ENCODE measurements at places on chromosomes 2 and 18. TPM values are rescaled to one million over a fixed set of nuclear protein-coding genes. Genes with fewer than 3 reads are reported as not detected.

The MGAT4A gene
- total RNA-seq = 12.2 TPM

The DSEL gene
- 2.7 TPM for total RNA-seq

The SGPP2 gene
- not detected for total RNA-seq

The ACADL gene
- not detected for total RNA-seq

The GPD2 gene
- total RNA-seq = 54.4 TPM

The CHRNG gene
- not detected for total RNA-seq

The SERPINB8 gene
- total RNA-seq = 3.7 TPM

The DNAH7 gene
- 1.5 TPM for total RNA-seq

The ZNF532 gene
- 180 TPM for total RNA-seq

The GPR45 gene
- total RNA-seq = 0.30 TPM

The SCG2 gene
- total RNA-seq = 8.6 TPM

The AFG3L2 gene
- 55.3 TPM for total RNA-seq

The ALPG gene
- total RNA-seq = not detected

The KIAA1328 gene
- total RNA-seq = 12.3 TPM

The AQP12B gene
- not detected for total RNA-seq

The ALLC gene
- not detected for total RNA-seq

The KCNJ13 gene
- total RNA-seq = not detected

The KCNS3 gene
- total RNA-seq = 1.4 TPM

The TOGARAM2 gene
- not detected for total RNA-seq

The POU3F3 gene
- total RNA-seq = 26.7 TPM

The HSBP1L1 gene
- not detected for total RNA-seq

The SLC20A1 gene
- total RNA-seq = 116 TPM

The RGPD4 gene
- total RNA-seq = 0.05 TPM

The TRIM43 gene
- total RNA-seq = not detected

The LRP1B gene
- 1.5 TPM for total RNA-seq

The DNAJC5G gene
- not detected for total RNA-seq

The AGPS gene
- total RNA-seq = 51.5 TPM

The LYG1 gene
- total RNA-seq = 1.9 TPM

The PGAP1 gene
- 45.1 TPM for total RNA-seq

The CHMP1B gene
- 23.7 TPM for total RNA-seq

The MPP4 gene
- total RNA-seq = 0.18 TPM

The C2orf78 gene
- total RNA-seq = not detected

The SCYGR4 gene
- not detected for total RNA-seq

The NEDD4L gene
- 41.4 TPM for total RNA-seq

The TM4SF20 gene
- not detected for total RNA-seq

The LRP2 gene
- 27.5 TPM for total RNA-seq

The CXCR1 gene
- total RNA-seq = not detected

The OSGEPL1 gene
- 24.1 TPM for total RNA-seq

The GAREM1 gene
- total RNA-seq = 11.0 TPM

The LYPD6 gene
- 7.3 TPM for total RNA-seq

The C2orf80 gene
- 1.0 TPM for total RNA-seq

The ANKRD30B gene
- not detected for total RNA-seq

The NCKAP5 gene
- total RNA-seq = 27.9 TPM
